ENCODE measurements at places on chromosomes 11 and 22.

DNA sequence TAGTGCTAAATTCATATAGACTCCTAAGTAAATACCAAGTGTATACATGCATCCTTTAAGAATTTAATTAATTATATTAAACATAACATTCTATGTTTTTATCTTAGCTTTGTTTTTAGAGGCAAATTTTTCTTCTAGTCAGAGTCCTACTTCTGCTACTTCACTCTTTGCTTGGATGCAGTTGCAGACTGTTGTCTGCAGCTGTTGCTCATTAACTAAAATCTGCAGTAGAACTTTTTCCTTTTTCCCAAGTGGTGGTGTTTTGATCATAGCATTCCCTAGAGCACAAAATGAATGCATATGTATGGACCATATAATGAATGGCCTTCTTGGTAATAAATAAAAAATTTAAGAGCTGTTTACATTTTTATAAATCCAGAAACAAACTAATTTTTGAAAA is 198.3 kb downstream of the CASP12 start:
- DNase-seq = no peak

DNA sequence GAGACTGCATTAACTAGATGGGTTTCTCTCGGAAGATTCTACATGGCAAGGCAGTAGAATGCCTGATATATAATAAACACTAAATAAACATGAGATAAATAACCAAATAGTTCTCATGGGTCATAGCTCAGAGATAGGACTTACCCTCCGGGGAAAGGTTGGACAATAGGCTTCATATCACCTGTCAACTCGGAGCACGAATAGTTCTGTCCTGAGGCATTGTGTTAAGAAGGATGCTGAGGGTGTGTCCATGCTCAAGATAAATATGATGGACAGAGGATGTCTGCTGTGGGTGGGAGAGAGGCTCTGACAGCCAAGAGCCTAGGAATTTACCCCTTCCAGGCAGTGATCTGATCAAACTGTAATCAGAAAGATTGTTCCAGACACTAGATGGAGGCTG is 474.0 kb downstream of the MIAT start:
- no peak for DNase-seq

DNA sequence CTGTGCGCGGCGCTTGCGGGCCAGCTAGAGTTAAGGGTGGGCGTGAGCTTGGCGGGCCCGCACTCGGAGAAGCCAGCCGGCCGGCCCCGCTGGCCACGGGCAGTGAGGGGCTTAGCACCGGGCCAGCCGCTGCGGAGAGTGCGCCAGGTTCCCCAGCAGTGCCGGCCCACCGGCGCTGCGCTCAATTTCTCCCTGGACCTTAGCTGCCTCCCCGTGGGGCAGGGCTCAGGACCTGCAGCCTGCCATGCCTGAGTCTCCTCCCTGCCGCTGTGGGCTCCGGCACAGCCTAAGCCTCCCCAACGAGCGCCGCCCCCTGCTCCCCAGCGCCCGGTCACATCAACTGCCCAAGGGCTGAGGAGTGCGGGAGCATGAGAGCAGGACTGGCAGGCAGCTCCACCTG is 5.2 kb upstream of the PES1 start:
- DNase-seq = no peak

GRCh38 chr22:47775686-47776085 is 1013.2 kb downstream of the TBC1D22A start:
- DNase-seq = no peak

- no peak for DNase-seq
Observed at GRCh38 chr22:28963362-28963761, 80.0 kb downstream of the ZNRF3 start.

DNA sequence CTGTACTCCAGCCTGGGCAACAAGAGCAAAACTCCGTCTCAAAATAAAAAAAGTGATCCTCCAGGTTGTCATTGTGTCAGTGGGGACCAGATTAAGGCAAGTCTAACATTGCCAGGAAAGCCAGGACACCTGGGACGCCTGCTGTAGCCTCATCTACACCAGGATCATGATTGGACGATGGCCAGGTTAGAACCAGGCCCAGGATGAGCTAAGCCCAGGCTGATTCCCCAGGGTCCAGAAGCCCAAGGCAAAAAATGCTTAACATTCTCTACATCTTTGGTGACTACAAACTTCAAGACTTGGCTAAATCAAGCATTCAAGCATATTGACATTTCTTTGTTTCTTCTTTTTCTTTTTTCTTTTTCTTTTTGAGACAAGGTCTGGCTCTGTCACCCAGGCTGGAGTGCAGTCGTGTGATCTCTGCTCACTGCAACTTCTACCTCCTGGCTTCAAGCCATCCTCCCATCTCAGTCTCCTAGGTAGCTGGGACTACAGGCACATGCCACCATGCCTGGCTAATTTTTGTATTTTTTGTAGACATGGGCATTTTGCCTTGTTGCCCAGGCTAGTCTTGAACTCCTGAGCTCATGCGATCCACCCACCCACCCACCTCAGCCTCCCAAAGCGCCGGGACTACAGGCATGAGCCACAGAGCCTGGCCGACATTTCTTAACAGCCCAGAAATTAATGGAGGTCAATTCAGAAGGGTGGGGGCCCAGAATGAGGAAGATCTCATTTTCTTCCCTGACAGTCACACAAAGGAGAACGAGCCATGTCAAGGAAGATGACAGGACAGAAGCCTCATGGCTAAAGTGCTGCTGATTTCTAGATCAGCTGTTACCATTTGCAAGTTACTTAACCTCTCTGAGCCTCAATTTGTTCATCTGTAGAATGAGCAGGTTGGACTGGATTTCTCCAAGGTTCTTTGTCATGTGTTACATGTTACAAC is 12.5 kb upstream of the PTPRJ start:
- no peak for DNase-seq

- DNase-seq = peak; percentile 38
Observed at GRCh38 chr11:129992161-129992944, 10.3 kb downstream of the PRDM10 start.

- no peak for DNase-seq
Observed at GRCh38 chr22:24542641-24543040, 12.3 kb downstream of the GUCD1 start.

DNA sequence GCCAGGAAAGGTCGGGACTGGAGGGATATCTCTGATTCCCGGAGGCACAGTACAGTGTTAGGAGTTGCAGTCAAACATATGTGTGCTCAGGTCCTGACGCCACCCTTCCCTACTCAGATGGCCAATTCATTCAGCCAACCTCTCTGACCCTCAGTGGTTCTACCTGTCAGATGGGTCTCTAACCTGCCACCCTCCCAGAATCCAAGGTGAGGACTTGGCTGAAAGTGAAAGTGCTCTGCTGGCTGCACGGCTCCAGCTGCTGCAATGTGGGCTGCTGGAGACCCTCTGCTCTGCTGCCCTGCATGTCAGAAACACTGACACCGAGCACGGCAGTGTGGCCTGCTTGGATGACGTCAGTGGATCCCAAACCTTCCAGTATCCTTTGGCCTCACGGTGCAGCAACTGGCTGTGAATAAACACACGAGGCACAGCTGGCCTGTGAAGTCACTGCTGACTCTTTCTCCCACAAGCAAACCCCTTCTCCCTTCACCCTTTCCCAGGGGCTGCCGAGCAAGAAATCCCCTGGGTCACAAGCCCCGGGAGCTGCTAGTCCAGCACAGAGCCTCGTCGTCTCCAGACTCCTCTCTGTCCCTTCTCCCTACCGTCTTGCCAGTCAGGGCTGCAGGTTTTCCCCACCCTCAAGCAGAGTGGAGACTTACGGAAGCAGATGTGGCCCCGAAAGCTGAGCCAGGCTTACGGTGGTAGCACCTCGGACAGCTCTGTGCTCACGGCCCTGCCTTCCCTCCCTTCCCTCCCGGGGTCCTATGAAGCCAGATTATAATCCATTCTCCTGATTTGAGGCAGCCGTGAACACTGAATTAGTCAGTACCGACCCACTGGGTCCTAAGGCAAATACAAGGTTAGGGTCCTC is 24.3 kb downstream of the KIAA0930 start:
- no peak for DNase-seq

GRCh38 chr11:34798985-34799384 is 117.2 kb downstream of the APIP start:
- no peak for DNase-seq

DNA sequence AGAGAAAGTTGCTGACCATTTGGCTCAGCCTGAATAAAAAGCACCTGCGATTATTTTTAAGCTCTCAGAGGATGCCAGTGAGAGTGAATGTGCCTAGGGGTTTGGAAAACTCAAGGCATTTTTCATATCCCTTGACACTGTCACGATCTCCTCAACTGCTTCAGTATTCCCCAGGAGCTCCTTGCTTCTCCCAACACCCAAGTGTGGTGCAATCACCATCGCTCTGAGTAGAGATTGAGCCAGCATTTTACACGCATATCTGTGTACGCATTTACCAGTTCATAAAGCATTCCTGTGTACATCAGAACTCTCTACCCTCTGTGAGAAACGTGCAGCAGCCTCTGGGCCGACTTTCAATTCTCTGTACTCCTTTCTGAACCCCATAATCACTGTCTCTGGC is 1.3 kb downstream of the SRRD start:
- DNase-seq = no peak

DNA sequence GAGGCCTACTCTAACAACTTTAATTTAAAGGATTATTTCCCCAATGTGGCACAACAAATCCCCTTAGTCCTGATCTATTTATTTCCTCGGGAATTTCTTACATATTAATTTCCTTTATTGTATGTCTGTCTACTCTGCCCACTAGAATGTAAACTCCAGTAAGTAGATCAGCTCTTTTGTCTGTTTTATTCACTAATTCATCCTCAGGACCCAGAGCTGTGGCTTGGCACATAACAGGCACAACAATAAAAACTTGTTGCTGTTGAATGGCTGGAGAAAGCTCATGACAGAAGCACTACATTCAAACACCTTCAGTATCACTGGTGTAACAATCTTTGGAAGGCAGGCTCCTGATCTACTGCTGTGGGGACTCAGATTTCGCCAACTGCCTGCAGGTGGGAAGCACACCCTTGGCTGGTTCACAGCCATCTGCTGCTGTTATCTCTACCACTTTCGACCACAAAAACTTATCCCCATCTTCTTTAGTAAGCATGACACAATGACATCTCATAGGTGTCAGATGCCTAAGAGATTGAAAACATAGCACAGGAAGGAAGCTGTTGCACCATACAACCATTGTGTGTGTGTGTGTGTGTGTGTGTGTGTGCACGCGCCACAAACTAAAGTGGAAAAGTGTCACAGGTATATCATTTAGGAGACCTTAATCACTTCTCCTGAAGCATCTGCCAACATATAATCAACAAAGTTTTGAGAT is 11.9 kb downstream of the HIRA start:
- DNase-seq = peak; percentile 14

DNA sequence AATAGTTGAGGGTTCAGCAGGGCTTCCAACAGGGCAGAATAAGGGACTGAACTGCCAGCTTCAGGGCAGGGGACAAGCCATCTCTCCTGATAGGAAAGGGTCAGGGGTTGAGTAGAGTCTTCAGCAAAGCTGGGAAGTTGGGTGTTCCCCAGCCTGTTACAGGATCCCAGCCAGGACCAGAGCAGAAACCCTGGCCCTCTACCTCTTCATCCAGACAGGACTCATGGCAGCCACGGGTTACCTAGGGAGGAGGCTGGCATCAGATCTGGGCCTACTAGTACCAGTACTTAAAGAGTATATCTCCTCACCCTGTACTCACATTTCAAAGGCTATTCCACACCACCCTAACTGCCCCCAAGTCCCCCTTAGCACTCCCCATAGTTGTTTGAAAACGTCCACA is 2.4 kb upstream of the TAF10 start:
- no peak for DNase-seq

DNA sequence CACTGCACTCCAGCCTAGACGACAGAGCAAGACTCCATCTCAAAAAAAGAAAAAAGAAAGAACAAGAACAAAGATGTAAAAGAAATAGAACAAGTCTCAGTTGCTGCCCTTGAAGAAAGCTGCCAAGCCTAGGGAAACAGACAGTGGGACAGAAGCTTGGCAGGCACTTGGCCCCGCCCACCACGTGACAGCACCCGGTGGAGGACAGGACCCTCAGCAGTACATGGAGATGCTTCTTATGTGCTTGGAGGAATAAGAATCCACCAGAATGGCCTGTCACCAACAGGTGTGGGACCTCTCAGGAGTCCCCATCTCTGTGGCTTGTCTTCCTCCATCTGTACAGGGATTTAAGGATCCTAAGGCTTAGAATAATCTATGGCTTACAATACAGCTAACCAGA is 7.6 kb upstream of the TMPRSS6 start:
- DNase-seq = no peak

DNA sequence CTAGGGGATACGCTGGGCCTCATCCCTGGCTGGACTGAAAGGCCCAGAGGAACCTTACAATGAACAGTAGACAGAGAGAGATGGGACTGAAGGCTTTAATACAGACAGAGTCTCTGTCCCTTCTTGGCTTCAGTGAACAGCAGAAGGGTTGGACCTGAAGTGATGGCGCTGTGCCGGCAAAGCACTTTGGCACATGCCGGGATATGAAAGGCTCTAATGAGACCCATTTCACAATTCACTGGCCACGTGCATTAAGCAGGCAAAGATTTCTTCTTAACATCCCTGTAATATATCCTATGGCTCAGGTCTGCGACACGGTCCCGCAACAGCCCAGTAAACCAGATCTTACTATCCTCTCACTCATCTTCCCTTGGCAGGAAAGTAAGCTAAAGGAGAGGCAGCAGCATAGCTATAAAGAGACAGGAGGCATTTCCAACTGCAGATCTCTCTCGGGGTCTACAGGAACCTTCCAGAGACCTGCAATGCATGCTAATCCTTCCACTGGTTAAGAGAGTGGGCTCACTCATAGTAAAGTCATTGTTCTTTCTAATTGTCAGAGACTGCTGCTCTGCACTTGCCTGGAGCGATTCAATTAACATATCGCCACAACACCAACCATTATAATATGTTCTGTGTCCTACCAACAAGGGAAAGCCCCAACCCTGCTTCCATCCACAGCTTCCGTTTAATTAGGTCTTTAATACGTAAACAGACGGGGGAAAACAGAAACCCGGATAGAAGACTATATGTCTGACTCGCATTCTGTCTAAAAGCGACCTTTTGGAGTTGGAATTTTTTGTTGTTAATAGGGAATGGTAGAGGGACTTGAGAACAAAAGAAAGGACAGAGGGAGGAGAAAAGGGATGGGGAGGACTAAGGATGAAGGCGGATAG is 1179.0 kb downstream of the LRRC4C start:
- DNase-seq = no peak

DNA sequence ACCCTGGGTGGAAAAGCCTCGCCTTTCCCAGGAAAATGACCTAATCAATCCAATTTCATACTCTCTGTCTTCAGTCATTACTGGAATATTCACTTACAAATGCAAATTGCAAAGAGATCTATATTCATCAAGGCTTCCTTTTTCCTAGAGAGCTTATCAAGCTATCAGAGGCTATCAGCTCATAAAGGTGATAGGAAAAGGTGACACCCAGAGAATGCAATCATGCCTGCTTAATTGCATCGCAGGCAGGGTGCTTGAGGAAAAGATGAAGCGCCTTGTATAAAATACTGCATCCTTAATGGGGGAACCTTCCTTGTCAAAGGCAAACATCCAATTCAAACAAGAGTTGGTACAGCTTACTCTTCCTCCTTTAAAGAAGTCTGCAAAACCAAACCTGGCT is 59.7 kb downstream of the SHANK2 start:
- DNase-seq = no peak
